Muscle of leg (tissue), 16 donors: ENCODE measurements at places on chromosomes 3 and 15. TPM values are rescaled to one million over a fixed set of nuclear protein-coding genes. Genes with fewer than 3 reads are reported as not detected.

NR1D2 gene
- 21.4 TPM for polyA plus RNA-seq

NANOGP8 gene
- not detected for polyA plus RNA-seq

SENP7 gene
- 44.6 TPM for polyA plus RNA-seq

GUCA1C gene
- not detected for polyA plus RNA-seq

ARGFX gene
- polyA plus RNA-seq: not detected

PCSK6 gene
- polyA plus RNA-seq: 7.8 TPM

HDGFL3 gene
- polyA plus RNA-seq: 50.7 TPM

SPINK8 gene
- polyA plus RNA-seq: not detected

SLC51A gene
- polyA plus RNA-seq: 4.4 TPM

ATP13A5 gene
- polyA plus RNA-seq: 0.63 TPM

VEPH1 gene
- 0.80 TPM for polyA plus RNA-seq

RTP4 gene
- 0.60 TPM for polyA plus RNA-seq

MOBP gene
- not detected for polyA plus RNA-seq
